ENCODE measurements at places on chromosomes 16 and 17.

DNA sequence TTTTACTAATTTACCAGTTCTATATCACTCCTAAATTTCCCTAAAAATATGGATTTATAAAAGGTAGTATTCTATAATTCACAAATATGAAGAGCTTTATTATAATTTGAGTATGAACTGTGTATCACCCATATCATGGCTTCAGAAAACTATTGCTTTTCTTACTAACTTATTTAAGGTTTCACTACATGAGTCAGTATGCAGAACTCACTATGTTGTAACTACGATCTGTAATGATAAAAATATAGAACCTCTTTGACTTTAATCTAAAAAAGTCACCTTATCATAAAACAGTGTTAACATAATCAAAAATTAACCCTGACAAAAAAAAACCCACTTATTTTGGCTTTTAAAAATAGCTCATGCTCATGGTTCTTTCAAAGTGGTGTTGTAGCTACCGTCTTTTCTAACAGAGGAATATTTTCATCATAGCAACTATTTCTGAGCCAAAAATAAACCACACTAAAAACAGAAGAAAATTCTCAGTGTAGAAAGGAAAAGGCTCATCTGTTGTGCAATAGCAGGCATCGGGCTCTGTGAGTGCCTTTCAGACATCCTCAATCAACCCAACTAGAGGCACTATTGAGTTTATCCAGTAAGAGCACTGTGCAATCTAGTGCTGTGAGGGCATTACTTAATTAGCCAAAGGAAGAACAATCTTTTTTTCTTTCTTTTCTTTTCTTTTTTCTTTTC lies 42.1 kb downstream of the ITGAM start:
- DNase-seq, result peak; percentile 9

DNA sequence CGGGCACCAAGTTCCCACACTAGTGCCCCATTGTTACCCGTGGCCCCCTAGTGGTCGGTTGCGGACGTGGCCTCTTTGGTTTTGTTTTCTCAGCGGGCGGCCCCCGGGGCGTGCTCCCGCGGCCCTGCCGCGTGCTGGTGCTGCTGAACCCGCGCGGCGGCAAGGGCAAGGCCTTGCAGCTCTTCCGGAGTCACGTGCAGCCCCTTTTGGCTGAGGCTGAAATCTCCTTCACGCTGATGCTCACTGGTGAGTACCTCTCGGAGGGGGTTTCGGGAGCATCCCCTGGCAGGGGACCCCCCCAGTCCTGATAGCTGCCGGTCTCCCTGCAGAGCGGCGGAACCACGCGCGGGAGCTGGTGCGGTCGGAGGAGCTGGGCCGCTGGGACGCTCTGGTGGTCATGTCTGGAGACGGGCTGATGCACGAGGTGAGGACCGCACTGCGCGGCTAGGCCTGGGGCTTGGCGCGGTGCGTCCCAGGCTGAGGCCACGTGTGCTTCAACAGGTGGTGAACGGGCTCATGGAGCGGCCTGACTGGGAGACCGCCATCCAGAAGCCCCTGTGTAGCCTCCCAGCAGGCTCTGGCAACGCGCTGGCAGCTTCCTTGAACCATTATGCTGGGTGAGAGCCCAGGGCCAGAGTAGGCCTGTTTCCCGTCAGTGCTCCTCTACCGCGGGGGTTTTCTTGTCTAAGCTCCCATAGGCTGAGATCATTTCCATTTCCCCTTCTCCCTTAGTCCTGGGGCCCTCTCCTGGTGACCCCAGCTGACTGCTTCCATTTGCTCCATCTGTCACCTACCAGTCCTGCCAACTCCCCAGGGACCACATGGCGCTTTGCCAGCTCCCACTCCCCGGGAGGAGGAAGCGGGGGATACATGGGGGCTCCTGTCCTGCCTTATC lies 1.7 kb downstream of the SPHK1 start:
- DNase-seq, result peak; percentile 93

- peak; percentile 18 for DNase-seq
Measured at GRCh38 chr17:54985476-54985875, 16.9 kb downstream of the STXBP4 start.

DNA sequence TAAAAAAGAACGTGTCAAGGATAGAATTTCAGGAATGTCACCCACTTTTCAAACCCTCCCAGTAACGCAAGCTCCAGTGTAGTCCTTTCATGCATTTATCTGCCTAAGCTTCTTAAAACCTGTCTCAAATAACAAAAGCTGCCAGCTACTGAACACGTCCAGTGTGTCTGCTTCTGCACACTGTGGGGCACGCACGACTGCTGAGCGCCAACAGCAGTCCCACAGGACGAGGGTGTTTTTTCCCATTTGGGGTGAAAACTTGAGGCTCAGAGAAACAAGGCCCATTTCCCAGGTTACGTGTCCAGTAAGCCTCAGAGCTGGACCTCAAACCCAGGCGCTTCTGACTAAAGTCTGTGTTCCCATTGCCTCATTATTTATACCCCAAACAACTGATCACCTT lies 17.2 kb downstream of the NTAN1 start:
- no peak for DNase-seq

GRCh38 chr17:29368926-29369325 lies 21.2 kb upstream of the TAOK1 start:
- no peak for DNase-seq

- no peak for DNase-seq
Measured at GRCh38 chr17:38587947-38588787, 17.6 kb downstream of the SRCIN1 start.

DNA sequence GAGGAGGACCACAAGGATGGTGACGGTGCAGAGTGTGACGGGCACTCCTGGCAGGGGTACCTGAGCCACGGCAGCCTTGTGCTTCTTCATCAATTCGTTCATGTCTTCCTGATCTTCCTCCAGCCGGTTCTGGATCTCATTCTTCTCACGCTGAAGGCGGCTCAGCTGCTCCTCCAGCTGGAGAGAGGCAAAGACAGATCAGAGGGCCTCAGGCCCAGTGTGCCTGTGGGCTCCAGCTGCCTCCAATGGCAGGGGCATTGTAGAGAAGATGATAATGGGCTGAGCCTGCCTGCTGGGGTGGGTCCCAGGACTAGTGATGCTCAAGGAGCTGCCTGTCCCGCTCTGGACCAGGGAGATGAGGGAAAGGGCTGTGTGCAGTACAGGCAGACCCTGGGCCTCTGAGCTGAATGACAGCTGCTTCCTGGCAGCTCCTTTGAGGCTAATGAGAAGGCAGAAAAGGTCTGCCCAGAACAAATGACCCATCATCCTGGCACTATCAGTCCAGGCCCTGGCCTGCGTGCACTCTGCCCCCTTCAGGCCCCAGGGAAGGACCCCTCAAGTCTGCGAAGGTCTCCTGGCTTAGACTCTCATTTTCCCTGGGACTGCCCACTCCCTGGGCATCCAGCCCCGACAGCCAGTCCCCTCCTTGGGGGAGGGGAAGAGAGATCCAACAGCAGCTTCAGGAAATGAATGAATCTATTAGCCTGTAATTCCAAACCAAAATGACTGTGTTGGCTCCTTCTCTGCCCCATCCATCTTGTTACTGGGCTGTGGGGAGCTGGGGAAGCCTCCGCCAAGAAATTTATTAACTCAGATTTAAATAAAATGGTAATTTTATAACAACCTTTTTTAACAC lies 48.0 kb downstream of the PIPOX start:
- no peak for DNase-seq

DNA sequence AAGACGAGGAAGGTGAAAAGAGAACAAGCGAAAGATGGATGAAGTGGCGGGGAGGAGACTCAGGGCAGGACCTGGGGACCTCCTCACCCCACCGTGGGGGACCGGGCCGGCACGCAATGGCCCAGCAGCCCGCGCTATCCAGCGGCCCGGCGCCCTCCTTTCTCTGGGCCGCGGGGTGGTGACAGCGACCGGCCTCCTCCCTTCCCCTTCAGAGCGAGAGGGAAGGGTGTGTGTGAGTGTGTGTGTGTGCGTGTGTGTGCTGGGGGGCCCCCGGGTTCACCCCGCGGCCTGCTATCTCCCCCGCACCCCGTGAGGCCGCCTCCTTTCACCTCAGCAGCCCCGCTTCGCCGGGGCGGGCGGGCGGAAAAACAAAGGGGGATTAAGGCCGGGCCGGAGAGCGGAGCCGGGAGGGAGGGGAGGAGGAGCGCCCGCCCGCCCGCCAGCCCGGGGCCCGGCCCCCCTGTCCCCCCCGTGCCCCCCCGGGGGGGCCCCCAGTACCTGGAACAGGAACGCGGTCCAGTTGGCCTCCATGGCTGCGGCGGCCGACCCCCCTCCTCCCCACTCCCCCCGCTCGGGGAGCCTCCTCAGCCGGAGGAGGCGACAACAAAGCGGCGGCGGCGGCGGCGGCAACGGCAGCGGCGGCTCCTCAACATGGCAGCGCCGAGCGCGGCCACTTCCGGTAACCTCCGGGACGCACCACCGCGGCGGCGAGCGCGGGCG lies at the start of gene VEZF1:
VEZF1 (minus strand) TSS at position 674 of the 720 bp plus-strand sequence; CDS start at position 531, 143 bp downstream.
- peak; percentile 83 for DNase-seq

- no peak for DNase-seq
Measured at GRCh38 chr17:41096055-41096454, 1.9 kb downstream of the KRTAP4-8 start.

- DNase-seq, result no peak
Measured at GRCh38 chr17:63698381-63698885, 1.5 kb downstream of the LIMD2 start.

- no peak for DNase-seq
Measured at GRCh38 chr17:59607061-59607460, 12.6 kb upstream of the CLTC start.

DNA sequence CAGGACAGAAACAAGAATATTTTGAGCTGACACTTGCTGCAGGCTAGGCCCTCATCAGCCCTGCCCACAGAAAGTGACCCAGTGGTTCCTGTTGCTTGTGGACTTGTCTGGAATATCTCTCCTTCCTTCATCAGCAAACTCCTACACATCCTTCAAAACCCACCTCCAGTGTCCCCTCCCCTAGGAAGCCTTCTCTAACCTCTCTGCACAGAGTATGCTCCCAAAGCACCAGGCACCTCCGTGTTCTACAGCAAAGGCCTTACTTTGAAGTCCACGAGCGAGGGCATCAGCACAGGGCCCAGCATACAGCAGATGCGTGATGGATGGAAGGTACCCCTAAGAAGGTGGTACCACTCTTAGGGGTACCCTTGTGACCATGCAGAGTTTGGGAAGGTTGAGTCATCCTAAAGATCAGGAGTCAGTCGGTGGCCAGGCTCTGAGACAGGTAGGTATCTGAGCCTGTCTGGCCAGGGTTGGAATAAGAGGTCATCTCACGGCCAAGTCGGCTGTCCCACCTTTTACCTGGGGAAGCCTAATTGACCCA lies 2.0 kb downstream of the CCDC102A start:
- DNase-seq, result no peak

GRCh38 chr17:59221159-59221847 lies 992 bp downstream of the GDPD1 start:
- DNase-seq, result no peak

DNA sequence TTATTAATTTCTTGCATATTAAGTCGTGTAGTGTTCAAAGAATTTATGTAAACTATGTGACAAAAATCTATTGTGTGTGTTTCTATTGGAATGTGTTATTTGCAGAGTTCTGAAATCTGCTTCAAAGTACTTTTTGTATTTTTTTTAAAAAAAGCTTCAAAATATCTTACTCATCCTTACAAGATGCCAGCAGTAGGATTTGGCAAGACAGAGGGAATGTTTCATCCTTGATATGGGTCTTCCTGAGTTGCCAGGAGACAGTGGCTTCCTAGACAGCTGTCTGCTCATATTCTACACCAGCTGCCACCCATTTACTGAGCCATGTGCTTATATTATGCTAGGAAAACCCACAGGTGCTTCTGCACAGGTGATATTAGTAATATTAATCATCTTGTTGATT lies 36.4 kb downstream of the EFCAB5 start:
- DNase-seq, result peak; percentile 20

- no peak for DNase-seq
Measured at GRCh38 chr17:10875430-10875851, 37.6 kb upstream of the PIRT start.

DNA sequence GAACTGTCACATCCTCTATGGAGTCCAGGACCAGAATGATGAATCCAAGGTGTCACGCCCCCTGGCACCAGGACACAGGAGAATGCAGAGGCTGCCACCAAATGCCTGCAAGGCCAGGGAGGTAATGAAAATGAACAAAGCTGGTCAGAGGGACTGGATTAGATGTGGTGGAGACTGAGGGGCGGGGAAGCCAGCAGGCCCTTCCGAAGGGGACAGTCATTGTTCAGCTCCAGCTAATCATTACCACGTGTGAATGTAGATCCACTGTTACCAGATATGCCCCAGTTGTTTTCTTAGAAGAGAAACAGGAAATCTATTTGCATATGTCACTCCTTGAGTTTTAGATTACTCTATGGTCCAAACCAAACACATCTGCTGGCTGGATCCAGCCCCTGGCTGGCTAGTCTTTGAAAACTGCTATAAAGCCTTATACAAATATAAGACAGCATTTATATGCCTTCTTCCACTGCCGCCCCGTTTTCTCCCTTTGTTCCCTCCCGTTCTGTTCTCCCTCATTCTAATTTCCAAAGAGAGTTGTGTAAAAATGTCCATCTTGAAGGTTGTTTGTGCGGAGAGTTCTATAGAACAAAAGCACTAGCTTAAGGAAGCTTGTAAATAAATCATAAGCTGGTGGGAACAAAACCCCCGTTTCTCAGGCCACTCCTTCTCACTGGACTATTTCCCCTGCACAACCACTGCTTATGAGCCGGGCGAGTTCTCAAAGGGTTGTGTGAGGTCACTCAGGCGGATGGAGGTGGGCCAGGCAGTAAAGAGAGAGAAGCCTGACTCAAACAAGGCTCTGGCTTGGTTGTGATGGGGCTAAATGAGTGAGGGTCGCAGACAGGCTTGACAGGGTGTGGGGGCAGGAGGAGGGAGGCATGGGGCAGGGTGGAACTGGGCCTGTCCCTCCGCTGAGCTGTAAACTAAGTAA lies 14.2 kb downstream of the CRYM start:
- DNase-seq, result no peak

GRCh38 chr16:14337303-14338191 lies 266.4 kb downstream of the MRTFB start:
- no peak for DNase-seq

GRCh38 chr17:82789051-82789592 lies 37.3 kb downstream of the TBCD start:
- no peak for DNase-seq

DNA sequence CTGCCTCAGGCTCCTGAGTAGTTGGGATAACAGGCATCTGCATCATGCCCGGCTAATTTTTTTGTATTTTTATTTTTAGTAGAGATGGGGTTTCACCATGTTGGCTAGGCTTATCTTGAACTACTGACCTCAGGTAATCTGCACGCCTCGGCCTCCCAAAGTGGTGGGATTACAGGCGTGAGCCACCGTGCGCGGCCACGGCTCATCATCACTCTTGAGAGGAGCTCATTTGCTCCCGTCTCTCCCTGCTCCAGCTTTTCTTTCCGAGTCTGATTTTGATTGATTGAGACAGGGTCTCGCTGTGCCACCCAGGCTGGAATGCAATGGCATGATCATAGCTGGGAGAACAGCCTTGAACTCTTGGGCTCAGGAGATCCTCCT lies 12.6 kb downstream of the PGS1 start:
- no peak for DNase-seq

GRCh38 chr17:27904534-27905446 lies 11.6 kb upstream of the LYRM9 start:
- no peak for DNase-seq

- DNase-seq, result no peak
Measured at GRCh38 chr17:38604479-38605403, 1.0 kb downstream of the SRCIN1 start.
